ENCODE measurements at places on chromosomes 6 and 20.

- no peak for DNase-seq
Observed at GRCh38 chr6:90890683-90891330, 303.9 kb upstream of the MAP3K7 start.

DNA sequence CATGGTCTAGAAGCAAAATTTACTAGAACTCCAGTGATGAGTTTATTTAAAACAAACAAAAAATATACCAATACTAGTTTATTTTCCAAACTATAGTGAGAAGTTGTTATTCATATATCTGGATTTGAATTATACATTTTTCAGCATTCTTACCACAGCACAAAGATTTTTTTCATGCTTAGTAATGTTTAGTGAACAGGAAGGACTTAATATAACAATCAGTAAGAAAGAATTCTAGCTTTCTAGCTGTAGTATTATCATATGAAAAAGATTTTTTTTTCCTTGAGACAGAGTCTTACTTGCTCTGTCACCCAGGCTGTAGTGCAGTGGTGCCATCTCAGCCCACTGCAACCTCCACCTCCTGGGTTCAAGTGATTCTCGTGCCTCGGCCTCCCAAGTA is 13.8 kb downstream of the MARCKS start:
- DNase-seq: no peak

DNA sequence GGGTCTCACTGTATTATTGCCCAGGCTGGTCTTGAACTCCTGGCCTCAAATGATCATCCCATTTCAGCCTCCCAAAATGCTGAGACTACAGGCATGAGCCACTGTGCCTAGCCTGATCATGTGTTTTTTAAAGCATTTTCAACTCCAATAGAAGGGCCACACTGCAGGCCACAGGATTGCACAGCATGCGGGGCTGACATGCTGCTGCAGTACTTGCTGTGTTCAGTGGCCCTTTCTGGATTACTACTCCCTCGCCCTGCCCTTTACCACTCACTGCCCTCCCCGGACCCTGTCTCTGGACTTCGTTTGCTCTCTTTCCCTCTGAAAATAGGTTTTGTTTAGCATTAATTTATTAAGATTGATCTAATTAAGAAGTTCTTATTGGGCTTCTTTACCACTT is 37.3 kb downstream of the HECA start:
- DNase-seq: no peak

DNA sequence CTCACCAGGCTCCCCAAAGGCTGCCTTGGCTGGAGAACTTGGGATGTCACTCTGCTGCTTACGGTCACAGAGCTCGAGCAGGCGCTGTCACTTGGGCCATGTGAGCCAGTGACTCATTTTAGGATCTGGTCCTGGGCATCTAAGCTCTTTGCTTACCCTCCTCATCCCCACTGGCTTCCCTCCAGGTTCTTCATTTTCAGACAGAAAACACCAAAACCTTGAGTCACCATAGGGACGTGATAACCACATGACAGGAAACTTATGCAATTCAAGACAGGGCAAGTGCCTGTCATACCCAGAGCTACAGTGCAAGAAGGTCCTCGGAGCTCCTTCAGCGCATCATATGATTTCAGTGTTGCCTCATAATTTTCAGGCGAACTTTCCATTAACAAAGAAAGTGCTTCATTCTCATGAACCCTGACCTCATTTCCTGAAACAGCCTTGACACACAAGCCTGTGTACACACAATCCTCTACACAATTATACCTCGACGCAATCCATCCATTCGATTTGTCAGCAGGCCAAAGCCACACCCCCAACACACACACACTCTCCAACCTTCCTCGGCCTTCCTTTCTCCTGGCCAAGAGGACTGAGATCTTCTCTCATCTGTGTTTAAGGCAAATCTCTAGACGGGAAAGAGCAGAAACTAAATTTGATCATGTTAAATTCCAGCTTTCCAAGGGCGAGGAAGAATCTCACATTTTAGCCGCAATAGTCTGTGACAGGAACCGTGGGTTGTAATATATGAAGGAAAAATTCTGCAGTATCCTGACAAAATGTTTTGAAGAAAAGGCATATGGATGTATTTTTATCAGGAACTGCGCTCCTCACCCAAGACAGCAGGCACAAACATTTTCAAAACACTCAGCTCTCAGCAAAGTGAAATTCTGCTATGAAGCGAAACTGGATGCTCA is 25.3 kb downstream of the TBC1D7 start:
- peak; percentile 94 for DNase-seq

DNA sequence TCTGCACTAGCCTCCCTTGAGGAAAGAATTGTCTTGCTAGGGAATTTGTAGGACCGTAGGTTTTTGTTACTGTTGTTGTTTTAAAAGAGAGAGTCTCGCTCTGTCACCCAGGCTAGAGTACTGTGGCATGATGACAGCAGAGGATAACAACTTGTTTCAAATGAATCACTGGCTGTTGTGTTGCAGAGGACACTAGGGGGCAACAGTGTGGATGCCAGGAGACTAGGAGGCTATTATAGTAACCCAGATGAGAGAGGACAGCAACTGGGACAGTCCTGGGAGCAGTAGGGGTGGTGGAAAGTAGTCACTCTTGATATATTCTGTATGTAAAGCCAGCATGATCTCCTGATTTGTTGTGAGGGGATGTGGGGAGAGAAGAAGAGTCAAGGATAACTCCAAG is 41.8 kb upstream of the LAMA4 start:
- peak; percentile 33 for DNase-seq

DNA sequence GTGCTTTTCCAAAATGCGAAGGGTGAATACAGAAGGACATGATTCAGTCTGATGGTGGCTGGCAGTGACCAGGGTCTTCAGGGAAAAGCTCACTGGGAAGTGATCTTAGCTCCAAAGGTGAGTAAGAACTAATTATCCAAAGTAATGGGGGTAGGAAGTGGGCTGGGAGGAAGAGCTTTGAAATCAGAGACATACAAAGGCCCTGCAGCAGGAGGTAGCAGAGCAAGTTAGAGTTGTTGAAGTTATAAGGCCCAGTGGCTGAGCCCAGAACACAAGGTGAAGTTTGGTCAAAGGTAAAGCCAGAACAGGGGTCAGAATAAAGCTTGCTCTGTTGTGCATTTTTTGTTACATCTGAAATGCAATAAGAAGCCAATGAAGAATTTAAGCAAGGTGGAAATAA is 81.2 kb downstream of the PLCB1 start:
- no peak for DNase-seq

GRCh38 chr6:3159805-3160781 is 2.7 kb upstream of the TUBB2A start:
- peak; percentile 90 for DNase-seq

DNA sequence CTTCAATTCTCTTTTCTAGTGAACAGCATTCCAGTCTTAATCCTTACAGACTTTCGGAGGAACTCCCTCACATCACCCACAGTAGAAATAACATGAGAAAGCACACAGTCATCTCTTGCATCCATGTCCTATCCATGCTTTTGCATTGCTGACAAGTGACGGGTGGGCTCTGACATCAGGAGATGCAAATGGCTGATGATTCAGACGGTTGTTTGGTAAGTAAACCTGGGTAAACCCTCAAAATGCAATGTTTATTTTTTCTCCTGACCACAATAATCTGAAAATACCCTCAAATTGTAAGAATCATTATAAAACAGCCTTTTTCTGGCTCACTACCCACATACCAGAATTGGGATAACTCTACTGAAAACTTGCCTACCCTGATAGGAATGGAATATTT is 792.0 kb downstream of the MAFB start:
- peak; percentile 33 for DNase-seq

DNA sequence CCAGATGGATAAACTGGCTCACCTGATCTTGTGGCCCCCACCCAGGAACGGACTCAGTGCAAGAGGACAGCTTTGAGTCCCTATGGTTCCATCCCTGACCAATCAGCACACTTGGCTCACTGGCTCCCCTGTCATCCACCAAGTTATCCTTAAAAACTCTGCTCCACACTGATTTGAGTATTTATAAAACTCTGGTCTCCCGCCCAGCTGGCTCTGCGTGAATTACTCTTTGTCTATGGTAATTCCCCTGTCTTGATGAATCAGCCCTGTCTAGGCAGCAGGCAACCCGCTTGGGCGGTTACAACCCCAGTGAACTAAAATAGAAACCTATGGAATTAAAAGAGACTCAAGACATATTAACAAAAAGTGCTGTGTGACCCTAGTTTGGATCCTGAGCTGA is 38.1 kb upstream of the CD83 start:
- DNase-seq: peak; percentile 87

- no peak for DNase-seq
Observed at GRCh38 chr20:33322456-33322855, 39.4 kb downstream of the BPIFB1 start.

- DNase-seq: no peak
Observed at GRCh38 chr6:16802071-16802470, 40.8 kb upstream of the ATXN1 start.

DNA sequence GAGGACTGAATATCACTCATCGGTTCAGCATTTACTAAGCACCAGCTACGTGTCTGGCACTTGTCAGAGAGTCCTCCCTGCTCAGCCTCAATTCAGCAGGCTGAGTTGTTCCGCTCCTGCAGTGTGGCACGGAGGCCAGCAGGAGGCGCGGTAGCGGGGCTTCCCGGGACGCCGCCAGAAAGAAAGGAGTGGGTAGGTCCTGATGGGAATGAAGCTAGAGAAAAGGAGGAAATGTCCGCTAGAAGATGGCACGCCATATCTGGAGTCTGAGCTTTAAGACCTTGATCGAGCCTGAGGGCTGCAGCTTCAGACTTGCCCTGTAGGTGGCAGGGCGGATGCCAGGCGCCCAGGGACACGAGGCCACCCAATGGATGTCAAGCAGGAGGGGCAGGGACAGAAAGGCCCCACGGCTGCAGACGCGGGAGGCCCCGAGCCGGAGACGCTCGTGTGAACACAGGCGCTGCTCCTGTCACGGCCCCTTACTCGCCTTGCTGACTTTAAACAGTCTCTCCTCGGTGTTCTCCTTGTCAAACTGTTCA is 18.7 kb downstream of the SERPINB6 start:
- peak; percentile 91 for DNase-seq

GRCh38 chr6:119105282-119105681 is 26.8 kb upstream of the FAM184A start:
- no peak for DNase-seq

- DNase-seq: no peak
Observed at GRCh38 chr6:12097791-12098190, 85.7 kb downstream of the HIVEP1 start.

GRCh38 chr20:43658069-43658722 is 8.7 kb upstream of the MYBL2 start:
- DNase-seq: peak; percentile 44

GRCh38 chr6:168088161-168089053 is 9.4 kb upstream of the FRMD1 start:
- DNase-seq: peak; percentile 10

DNA sequence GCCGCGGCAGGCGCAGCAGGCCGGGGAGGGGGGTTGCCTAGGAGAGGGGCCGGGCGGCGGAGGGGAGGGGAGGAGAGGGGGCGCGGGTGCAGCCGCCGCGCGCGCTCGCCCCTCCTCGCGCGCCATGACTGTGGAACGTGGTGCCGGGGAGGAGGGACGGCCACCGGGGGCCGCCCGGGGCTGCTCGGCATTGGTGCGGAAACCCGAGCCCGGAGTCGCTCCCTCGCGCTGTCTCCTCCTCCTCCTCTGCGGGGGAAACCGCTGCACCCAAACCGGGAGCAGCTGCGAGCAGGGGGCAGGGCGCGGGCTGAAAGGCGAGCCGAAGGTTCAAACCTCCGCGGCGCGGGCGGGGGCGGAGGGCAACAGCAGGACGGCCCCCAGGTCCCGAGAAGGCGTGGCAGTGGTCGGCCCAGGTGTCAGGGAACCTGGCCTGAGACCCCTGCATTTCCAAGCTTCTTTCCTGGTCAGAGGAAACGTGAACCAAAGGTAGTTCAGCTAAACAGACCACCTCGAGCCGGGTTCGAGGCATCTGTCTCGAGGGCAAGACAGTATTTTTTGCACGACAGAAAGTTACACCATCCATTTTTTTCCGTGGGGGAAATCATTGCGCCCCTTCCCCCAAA is 1.4 kb upstream of the TRERF1 start:
- DNase-seq: peak; percentile 63

- no peak for DNase-seq
Observed at GRCh38 chr6:159852877-159853276, 37.9 kb upstream of the MAS1 start.

DNA sequence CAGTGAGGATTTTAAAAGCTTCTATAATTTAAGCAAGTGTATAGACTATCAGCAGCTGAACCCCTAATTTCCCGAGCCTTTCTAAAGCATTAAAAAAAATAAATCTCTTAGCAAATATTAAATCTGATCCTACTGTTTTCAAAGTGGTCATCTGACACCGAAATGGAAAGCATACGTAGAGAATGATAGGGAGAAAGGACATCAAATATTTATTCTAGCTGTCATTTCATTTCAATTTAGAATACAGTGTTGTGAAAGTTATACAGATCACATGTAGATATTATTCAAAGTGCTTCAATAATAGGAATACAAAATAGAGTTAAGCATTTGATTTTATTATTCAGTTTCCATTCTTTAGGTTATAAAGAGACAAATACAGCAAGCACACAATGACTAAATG is 61.9 kb upstream of the PKIB start:
- DNase-seq: no peak

DNA sequence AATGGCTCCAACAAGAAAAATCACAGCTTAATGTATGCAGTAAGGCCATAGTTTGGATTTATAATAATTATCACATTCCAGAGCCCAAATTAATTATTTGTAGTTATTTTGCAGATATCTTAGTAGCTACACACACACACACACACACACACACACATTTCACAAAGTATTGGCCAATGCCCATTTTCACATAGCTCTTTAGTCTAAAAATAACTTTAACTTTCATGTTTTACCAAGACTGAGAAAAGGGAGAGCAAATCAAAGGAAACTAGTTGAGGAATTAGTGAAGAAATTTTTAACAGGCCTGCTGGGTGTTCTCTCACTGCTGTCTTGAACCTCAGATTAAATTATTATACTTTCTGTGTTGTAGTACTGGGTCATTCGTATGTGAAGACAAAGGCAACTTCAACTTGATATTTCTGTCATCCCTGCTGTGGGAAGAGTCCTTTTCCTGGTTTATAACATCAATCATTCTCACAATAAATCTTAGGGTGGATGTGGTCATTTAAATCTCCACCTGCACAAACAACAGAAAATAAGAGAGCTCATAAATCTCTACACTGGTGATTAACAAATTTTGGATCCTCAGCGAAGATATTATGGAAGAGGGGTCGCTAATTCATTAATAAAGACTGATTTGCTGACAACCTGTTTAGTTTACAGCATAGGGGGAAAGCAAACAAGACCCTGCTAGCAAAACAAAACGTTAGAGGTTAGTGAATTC is 1.6 kb upstream of the TCF21 start:
- peak; percentile 5 for DNase-seq

GRCh38 chr6:154301839-154302752 is 54.5 kb downstream of the IPCEF1 start:
- DNase-seq: peak; percentile 87

DNA sequence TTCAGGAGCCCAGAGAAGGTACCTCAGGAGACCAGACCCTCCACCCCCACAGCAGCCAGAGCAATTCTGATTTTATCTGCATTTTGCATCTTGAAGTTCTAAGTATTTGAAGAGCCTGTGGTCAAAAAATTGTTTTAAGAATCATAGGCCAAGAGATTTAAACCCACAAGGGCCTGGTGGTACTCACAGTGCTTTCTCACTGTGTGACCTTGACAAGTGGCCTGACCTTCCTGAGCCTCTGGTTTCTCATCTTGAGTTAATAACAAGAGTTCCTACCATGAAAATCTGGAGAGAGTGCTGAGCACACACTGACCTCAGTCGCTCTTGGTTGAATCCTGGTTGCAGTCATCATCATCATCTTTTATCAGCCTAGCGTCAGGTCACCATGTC is 45.4 kb upstream of the ID1 start:
- DNase-seq: no peak

Data from A172 (cell line).